Tibial nerve (tissue), 4 donors: ENCODE measurements at places on chromosomes 6 and 20. TPM values are rescaled to one million over a fixed set of nuclear protein-coding genes. Genes with fewer than 3 reads are reported as not detected.

Gene PROKR2
- not detected for total RNA-seq

Gene AGPAT4
- 20.8 TPM for total RNA-seq

Gene LCA5
- 8.2 TPM for total RNA-seq

Gene LGSN
- total RNA-seq = not detected

Gene TMEM74B
- 0.44 TPM for total RNA-seq
